ENCODE measurements at places on chromosomes 16 and 17.
A peak's percentile ranks its signal among the peaks of the same experiment; 100 is the strongest.

DNA sequence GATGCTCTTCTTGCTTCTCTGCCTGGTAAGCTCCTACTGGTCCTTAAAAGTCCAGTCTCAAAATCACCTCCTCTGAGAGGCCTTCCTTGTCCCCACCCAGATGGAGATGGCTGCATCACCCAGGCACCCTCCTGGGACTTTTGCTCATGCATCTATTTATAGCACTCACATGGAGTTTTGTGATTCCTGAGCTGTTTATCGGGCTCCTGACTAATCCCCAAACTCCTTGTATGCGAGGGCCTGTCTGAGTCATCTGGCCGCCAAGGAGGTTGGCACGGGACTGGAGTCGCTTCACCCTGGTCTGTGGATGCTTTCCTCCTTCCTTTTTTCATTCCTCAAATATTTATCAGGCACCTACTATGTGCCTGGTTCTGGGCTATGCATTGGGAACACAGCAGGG lies 2.3 kb upstream of the MAP2K3 start:
- DNase-seq, result no peak

GRCh38 chr17:46868689-46869187 lies 17.4 kb downstream of the WNT9B start:
- no peak for DNase-seq

DNA sequence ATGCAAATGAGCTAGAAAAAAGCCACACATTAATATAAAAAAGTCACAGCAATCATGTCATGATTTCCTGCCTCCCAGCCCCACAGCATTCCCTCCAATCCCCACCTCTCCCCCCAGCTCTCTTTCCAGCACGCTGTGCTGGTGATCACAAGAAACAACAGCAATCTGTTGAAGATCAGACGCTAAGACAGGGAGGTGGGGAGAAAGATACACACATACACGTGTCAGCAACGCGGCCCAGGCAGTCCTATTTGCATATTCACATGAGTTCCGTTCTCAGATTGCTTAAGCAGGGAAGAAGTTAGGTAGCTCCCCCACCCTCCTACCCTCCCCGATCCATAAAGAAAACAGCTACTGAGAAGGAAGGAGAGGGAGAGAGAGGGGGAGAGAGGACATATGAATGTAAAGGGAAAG lies 405.5 kb upstream of the PSMD7 start:
- DNase-seq, result no peak

- peak; percentile 64 for DNase-seq
Observed at GRCh38 chr17:68461122-68461539, 3.8 kb upstream of the WIPI1 start.

DNA sequence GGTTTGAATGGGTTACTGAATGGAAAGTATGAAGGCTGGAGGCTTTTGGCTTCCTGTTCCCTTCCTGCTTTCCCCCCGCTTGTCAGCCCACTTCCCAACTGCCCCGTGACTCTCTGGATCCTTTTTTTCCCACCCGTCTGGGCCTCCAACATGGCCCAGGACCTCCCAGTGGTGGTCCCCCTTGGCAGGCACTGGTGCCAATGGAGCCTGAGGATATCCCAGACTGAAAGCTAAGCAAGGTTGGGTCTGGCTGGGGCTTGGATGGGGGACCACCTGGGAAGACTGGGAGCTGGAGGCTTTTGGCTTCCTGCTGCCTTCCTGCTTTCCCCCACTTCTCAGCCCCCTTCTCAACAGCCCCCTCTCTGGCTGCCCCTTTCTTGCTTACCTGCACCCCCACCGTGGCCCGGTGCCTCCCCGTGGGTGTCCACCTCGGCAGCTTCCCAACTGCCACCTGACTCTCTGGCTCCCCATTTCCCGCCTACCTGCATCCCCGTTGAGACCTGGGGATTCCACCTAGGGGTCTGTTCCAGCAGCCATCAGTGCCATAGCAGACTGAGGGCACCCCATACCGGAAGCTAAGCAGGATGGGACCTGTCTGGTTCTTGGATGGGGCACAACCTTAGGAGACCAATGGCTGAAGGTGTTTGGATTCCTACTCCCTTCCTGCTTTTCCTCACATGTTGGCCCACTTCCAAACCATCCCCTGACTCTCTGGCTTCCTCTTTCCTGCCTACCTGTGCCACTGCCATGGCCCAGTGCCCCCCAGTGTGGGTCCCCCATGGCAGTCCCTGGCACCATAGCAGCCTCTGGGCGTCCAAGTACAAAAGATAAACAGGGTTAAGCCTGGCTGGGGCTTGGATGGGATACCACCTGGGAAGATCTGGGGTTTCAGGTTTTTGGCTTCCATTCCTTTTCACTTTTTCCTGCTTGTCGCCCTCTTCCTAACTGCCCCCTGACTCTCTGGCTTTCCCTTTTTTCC lies 2295.3 kb downstream of the TP53TG3F start:
- DNase-seq, result no peak

- DNase-seq, result no peak
Observed at GRCh38 chr17:71522383-71522782, 598.4 kb upstream of the SOX9 start.

GRCh38 chr17:30429155-30429554 lies 48.1 kb upstream of the GOSR1 start:
- DNase-seq, result no peak

Data from stimulated activated naive CD8-positive, alpha-beta T cell treated with anti-CD3 and anti-CD28 coated beads, Interleukin-15, amount 100 ng/mL, for 72 hours (primary cell).